ENCODE measurements at places on chromosomes 2 and 18.

GRCh38 chr18:63220903-63221302, 98.7 kb downstream of the BCL2 start:
- DNase-seq, result peak; percentile 72

DNA sequence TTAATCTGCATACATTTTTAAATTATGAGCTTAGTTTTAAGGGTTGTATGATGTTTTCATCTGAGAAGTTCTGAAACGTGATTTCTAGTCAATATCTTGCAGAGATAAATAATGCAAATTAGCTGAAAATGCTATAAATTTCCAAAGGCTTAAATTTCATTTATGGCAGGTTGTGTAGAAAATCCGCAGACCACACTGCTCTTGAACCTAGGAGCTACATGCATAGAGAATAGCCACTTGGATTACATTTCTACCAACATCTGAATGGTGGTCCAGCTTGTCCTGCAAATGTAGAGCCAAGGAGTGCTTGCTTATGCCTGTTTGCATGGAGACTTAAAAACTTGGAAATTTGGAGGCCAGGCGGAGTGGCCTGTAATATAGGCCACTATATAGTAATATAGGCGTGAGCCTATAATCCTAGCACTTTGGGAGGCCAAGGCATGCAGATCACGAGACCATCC, 6.8 kb downstream of the MAT2A start:
- no peak for DNase-seq

- DNase-seq, result no peak
These were observed 48.5 kb upstream of the ATP6V1B1 start for GRCh38 chr2:70887208-70887549.

GRCh38 chr18:48254077-48254602, 155.0 kb downstream of the ZBTB7C start:
- no peak for DNase-seq

DNA sequence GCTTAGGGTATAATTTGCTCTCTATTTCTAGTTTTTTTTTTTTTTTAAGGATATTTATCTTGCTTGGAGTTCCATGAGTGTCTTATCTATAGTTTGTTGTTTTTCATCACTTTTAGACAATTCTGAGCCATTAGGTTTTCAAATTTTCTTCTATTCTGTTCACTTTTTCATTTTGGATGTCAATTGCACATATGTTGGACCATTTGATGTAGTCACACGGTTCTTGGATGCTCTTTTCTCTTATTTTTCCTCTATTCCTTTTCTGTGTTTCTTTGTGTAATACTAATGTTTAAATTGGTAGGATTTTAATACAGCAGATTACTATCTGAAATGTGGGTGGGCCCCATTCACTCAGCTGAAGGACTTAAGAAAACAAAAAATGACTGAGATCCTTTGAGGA, 292.6 kb downstream of the CALCRL start:
- no peak for DNase-seq

- DNase-seq, result no peak
These were observed 49.0 kb downstream of the CDK15 start for GRCh38 chr2:201855356-201855755.

DNA sequence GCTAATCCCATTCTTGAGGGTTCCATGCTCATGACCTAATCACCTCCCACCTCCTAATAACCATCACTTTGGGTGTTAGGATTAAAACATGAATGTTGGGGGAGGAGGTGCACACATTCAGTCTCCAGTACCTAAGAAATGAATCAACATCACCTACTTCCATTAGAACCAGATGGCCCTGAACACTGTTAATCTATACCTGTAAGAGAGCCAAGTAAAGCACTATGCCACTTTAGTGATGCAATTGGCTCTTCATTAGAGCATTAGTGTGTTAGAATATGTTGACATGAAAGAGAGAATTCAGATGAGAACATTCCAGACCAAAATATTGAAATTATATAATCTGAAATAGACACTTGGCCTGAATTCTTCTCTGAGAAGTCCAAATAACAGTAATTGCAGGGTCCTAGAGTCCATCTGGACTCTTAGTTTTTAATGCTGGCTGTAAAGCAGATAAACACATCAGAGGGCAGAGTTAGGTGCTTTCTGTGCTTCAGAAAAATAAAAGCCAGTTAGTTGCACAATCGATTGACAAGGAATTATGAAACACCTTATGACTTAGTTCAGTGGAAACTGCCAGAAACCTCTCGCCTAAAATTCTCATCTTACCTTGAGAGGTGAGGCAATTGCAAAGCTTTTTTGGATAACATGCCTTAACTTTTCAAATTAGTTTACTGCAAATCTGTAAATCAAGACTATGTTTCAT, 923.7 kb downstream of the SLC4A3 start:
- DNase-seq, result no peak

- DNase-seq, result no peak
These were observed 23.9 kb upstream of the CRACDL start for GRCh38 chr2:98959810-98960507.

DNA sequence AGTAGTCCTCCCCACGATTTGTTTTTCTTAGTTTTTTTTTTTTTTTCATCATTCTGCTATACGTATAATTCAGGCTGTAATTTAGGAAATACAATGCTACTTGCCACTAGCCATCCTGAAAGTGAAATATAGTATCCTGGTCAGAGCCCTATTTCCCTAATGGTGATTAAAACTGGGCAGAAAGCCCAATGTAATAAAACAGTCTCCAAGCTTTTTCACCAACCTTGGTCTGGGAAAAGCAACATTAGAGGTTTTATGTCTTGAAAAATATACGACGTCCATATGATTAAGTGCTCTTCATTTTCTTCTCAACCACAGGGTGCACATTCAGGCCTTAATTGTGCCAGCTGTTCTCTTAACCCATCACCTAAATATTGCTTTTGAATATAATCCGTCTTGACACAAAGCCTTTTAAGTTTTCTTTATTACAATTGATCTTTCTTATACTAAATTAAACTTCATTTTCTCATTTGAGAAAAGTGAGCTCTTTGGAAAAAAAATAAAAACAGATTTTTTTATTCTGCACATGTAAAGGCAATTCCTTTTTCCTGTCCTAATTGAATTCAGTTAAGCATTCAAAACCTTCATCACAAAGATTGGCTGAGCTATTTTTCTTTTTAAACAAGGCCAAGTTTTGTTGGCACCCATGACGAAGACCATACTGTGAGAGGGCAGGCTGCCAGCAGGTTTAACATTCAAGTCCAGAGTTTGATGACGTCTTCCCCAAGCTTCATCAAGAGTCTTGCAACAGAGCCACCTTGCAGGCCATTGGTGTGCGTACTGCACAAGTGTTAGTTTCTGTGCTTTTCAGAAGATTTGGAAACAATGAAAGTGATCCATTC, 52.7 kb downstream of the MAP2 start:
- no peak for DNase-seq
